ENCODE measurements at places on chromosomes 16 and 17. TPM values are rescaled to one million over a fixed set of nuclear protein-coding genes. Genes with fewer than 3 reads are reported as not detected.

The FBXO47 gene
- total RNA-seq = not detected

The PVALEF gene
- total RNA-seq = not detected

The FAM20A gene
- 3.1 TPM for total RNA-seq

The CORO6 gene
- total RNA-seq = 620 TPM

The ITGAL gene
- 3.0 TPM for total RNA-seq

The CIITA gene
- total RNA-seq = 13.8 TPM

The CACNG5 gene
- not detected for total RNA-seq

GRCh38 chr17:49928126-49928800 is 40.7 kb upstream of the DLX4 start:
- DNase-seq = no peak

- no peak for DNase-seq
Measured at GRCh38 chr16:88758227-88758943, 26.6 kb downstream of the PIEZO1 start.

- DNase-seq = no peak
Measured at GRCh38 chr16:55351936-55352335, 27.9 kb downstream of the IRX6 start.

- DNase-seq = no peak
Measured at GRCh38 chr17:39608142-39608981, 642 bp upstream of the NEUROD2 start.

DNA sequence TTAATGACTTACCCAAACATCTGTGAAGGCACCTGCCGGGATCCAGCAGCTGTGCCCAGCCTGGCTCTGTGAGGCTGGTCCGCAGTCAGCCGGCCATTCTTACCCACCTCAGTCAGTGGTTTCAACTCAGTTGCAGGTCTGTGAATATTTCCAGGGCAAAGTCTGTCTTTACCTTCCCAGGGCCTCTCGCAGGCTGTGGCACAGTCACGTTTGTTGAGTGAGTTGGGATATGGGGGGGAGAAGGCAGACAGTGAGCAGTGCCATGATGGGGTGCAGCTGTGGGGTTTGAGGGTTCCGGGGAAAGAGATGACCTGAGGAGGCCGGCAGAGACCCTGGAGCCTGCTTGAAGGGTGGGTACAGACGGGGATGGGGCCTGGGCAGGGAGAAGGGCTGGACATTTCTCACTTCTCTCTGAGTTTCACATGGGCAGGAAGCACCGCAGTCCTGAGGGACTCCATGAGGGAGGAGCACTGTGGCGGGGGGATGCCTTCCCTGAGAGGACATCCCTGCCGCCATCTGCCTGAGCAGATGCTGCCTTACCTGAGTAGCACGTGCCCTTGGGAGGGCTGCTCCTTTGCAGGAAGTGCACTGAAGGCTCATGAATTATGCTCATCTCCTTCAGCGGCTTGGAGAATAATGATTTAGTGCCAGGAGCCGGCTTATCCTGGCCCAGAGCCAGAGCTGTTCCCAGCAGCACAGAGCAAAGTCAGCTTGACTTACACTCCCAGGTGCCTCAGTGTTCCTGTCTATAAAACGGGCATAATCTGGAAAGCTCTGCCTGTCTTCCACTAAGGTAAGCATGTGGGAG is 48.1 kb downstream of the KSR1 start:
- DNase-seq = no peak

GRCh38 chr17:8961829-8962228 is 3.7 kb downstream of the PIK3R5 start:
- DNase-seq = no peak

- no peak for DNase-seq
Measured at GRCh38 chr16:65410801-65411200, 288.9 kb upstream of the CDH11 start.

DNA sequence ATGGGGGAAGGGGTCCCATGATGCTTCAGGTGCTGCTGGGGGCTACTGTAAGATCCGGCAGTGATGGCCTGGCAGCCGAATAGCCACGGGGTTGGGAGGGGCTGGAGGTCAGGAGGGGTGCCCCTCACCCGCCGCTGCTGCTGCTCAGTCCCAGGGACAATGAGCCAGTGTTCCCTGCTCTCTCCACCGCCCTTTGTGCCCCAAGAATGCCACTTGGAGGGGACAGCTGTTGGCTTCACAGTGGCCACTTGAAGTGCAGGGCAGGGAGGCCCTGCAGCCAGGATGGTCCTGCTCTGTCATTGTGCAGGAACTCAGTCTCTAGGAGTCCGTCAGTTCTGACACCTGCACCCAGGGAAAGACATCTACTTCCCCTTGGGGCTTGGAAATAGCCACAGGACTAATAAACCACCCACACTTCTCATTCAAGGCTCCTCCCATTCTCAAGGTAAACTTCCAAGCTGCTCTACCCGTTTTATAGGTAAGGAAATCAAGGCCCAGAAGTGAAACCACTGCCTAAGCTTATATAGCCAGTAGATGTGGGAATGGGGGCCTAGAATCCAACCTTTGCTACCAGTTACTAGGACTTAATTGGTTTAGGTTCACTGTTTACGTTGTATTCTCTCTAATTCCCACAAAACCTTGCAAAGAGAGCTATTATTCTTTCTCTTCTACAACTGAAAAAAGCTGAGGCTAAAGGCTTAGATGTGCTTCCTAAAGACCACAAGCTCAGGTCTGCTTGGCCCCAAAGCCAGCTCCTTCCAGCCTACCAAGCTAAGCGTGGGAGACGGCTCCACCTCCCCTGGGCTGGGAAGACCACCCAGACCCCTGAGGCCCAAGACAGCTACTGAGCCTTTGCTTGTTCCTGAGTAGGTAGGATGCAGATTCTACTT is 6.2 kb upstream of the CPSF4L start:
- no peak for DNase-seq

Measured in psoas muscle (tissue), 8 donors.